ENCODE measurements at places on chromosomes 4 and X.
A peak's percentile ranks its signal among the peaks of the same experiment; 100 is the strongest.

GRCh38 chrX:45722471-45722870 is 521.8 kb upstream of the DIPK2B start:
- DNase-seq, result no peak

- DNase-seq, result no peak
Observed at GRCh38 chr4:168765726-168766125, 244.3 kb downstream of the CBR4 start.

DNA sequence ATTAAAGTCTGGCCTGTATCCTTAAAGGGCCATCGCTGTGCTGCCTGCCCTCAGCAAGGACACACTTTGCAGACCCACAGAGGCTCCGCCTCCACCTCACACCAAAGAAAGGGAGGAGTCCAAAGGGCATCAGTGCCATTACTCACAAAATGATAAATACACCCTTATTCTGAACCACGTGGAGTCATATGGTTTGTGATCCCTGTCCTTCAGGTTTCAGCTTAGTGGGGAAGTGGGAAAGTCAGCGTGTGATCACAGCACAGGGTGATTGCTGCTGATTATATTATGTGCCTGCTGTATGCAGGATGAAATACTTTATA is 35.9 kb upstream of the MSANTD1 start:
- no peak for DNase-seq

DNA sequence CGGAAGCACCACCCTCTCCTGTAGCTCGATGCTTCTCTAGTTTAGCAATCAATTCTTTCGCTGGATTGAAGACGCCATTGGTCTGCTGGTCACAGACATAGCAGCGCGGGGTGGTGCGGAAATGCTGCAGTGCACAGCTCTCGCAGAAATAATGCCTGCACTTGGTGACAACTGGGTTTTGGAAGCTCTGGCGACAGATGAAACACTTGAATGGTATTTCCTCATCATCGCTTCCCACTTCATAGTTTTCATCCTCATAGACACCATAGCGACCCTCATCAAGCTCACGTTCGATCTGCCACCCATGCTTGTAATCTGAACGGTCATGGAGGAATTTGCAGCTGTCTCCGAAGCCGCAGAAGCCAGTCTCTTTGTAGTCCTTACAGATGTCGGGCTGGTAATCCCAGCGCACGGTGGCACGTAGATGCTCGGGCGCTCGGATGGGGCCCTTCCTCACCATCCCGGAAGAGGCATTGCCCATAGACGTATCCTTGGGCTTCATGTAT is 854 bp downstream of the RNF113A start:
- peak; percentile 49 for DNase-seq

DNA sequence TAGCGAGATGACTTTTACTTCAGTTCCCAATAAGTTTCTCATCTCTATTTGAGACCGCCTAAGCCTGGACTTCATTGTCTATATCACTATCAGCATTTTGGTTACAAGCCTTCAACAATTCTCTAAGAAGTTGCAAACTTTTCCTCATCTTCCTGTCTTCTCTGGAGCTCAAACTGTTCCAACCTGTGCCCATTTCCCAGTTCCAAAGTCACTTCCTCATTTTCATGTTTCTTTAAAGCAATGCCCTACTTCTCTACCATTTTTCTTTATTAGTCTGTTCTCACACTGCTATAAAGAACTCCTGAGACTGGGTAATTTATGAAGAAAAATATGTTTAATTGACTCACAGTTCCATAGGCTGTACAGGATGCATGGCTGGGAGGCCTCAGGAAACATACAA is 251.9 kb downstream of the TECRL start:
- no peak for DNase-seq

- no peak for DNase-seq
Observed at GRCh38 chrX:24702362-24703184, 8.9 kb downstream of the POLA1 start.

DNA sequence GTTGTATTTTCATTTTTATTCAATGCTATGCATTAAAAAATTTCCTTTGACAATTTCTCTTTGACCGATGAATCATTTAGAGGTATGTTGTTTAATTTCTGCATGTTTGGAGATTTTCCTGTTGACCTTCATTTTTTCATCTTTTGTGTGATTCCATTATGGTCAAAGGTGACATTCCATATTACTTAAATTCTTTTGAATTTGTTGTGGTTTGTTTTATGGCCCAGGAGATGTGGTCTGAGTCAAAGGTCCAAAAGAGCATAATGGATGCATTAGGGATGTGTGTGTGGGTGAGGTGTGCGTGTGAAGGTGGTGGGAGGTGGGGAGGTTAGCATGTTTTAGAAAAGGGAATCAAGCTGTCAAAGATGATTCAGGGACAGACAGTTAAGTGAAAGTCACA is 76.0 kb upstream of the GIMD1 start:
- DNase-seq, result no peak

GRCh38 chrX:46912098-46912602 is at the start of gene JADE3:
JADE3 (plus strand) TSS chrX:46912421; CDS start chrX:46984895, 72,474 bp downstream.
- DNase-seq, result peak; percentile 83

DNA sequence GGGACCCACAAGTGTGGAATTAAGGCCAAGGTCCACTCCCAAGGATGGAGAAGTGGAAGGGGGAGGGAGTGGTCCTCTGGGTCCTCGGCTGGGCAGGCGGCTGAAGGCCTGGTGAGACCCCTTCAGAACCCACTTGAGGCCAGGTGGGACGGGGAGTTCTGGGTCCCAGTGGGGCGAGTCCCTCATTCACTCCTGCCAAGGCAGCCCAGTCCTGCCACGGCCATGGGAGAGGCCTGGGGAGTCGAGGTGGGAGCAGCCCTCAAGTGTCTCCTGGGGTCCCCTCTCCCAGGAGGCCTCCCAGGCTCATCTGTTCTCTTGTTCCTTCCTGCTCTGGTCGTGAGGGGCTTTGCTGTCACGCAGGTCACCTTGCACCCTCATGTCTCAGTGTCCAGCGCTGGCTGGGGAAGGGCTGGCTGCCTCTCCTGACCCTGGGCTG is 6.1 kb upstream of the SH3BP2 start:
- DNase-seq, result no peak

Measured in ecto neural progenitor cell (in vitro differentiated cells).